Peyer's patch (tissue), 4 donors: ENCODE measurements at places on chromosomes 1 and 21. TPM values are rescaled to one million over a fixed set of nuclear protein-coding genes. Genes with fewer than 3 reads are reported as not detected.

KCNA3 gene
- total RNA-seq: 21.5 TPM

DNA sequence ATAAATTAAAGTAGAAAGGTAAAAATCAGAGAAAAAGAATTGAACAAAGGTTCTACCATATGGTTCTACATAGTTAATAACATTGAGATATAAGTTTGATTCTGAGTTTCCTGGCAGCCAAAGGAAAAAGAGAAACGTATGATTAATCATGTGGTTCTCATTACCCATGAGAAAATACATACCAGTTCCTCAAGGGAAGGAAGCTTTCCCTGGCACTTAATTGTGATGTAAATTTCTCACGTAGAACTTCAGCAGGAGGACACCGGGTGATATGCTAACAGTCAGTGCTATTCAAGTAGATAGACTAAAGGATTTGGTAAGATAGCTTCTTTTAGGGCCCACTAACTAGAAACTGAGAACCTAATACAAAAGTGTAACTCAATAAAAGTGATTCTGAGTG lies 218.5 kb downstream of the NFIA start:
- no peak overlapping the region for H3K27ac ChIP-seq
- H3K36me3 ChIP-seq: no peaks in the 10 kb centered on the region
- no peak for DNase-seq
- H3K27me3 ChIP-seq: no peaks in the 10 kb centered on the region
- no peak overlapping the region for H3K4me3 ChIP-seq

DNA sequence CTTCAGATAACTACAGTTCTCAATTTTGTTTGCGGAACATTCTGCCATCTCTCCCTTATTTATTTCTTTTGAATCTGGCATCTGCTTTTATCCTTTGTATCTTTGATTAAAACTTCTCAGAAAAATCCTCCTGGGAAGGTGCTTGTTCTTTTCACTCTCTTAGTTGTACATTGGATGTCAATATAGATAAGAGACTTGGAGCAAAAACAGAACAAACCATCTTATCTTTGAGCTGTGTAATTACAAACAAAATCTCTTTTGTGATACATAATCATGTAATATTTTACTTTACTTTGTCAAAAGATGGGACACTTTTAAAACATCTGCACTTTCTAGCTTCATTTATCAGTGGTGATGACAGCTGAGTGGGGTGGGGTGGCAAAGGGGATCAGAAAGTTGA lies 307.2 kb upstream of the LYPLAL1 start:
- H3K4me3 ChIP-seq: no peak overlapping the region
- no peaks in the 10 kb centered on the region for H3K4me1 ChIP-seq
- H3K27ac ChIP-seq: no peak overlapping the region
- H3K27me3 ChIP-seq: no peaks in the 10 kb centered on the region
- H3K36me3 ChIP-seq: no peaks in the 10 kb centered on the region
- DNase-seq: no peak

TFF3 gene
- 1,063 TPM for total RNA-seq

DNA sequence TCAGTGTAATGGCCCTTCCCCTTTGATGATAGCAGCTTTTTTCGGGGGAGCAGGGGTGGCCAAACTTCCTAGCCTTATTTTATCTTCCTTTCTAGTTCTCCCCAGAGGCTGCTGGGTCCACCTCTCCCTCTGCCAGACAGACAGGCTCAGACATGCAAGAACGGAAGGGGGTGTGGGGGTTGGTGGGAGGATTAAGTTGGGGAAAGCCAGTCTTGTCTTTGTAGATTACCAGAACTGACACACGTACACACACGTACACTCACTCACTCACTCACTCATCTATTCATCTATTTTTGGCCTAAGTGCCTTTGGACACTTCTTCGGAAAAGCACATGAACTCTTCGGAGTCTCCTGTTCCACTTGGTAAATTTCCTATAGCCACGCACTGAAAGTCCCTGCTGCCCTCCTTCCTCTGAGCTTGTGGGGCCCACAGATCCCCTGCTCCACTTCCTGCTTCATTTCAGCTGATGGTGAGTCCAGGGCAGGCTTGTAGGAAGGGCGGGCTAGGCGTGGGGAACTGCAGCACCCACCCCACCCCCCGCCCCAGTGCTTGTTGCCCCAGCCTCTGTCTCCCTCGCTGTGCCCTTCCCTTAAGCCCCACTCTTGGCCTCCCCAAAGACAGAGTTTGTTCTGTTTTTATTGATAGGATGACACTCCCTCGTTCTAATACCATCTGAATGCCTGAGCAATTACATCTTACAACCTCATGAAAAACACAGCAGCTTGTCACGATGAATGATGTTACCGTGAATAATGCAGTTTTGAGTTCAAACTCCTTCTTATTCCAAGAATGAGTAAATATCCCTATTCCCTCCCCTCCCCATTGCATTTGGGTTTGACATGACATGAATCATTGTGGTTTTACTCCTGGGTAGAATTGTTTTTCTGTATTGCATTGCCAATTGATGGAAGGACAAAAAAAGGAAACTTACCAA lies 60.7 kb upstream of the ATP5PO start:
- H3K36me3 ChIP-seq: no peaks in the 10 kb centered on the region
- peak overlapping the region; percentile 80 for H3K27ac ChIP-seq
- H3K4me3 ChIP-seq: no peak overlapping the region
- peaks cover 25% of the 10 kb centered on the region for H3K4me1 ChIP-seq

DNA sequence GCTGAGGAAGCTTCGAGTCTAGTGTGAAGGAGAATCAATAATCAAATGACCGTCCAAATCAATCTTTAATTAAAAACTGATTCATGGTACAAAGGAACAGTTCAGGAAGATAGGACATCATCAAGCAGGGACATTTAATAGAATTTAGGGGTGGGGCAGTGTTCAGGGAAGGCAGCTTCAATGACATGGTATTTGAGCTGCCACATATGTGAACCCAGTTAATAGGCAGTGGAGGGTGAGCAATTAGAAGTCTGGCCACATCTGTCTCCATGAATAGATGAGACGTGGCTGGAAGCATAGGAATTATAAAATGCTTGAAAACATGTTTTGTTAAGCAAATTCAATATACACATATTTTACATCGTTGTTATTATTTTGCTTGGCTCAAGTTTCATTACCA lies 362.7 kb downstream of the PRDM2 start:
- H3K36me3 ChIP-seq: no peaks in the 10 kb centered on the region
- H3K27me3 ChIP-seq: no peaks in the 10 kb centered on the region
- H3K27ac ChIP-seq: no peak overlapping the region
- no peak overlapping the region for H3K4me3 ChIP-seq

TSACC gene
- not detected for total RNA-seq

DNA sequence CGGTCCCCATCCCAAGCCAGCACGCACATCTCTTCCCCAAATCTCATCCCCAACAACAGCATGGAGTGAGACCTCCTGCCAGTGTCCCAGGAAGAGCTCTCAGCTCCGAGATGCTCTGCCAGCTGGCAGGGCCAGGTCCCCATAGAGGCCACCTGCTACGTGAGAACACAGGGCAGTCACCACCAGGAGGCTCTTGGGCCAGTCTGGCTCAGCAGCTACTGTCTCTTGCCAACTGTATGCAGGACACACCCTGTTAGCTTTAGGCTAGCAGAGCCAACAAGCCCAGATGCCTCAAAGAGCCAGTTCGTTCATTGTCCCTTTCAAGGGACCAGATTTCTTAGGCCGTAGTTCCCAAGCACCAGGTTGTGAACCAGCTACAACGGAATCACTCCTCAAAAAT lies 36.9 kb downstream of the FBXO2 start:
- H3K27ac ChIP-seq: no peak overlapping the region
- H3K4me1 ChIP-seq: no peaks in the 10 kb centered on the region
- H3K27me3 ChIP-seq: no peaks in the 10 kb centered on the region

B4GALT2 gene
- 28.9 TPM for total RNA-seq

DNA sequence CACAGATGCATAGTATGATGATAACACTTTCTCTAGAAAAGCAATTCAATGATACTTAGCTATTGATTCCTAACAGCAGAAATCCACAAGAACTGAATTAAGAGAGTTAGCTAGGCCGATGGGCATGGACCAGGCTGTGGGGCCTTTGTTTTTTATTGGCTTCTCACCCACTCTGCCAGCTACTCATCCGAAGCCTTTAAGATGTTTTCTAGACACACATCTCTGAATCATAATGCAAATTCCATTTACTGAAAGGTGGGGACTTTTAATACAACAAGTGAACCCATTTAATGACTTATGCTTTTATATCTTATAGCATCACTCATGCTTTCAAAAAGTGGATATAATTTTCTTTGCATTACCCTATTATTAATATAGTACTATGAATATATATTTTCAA lies 170.2 kb downstream of the RUNX1 start:
- no peaks in the 10 kb centered on the region for H3K4me1 ChIP-seq
- H3K36me3 ChIP-seq: peaks cover 4% of the 10 kb centered on the region
- H3K27me3 ChIP-seq: no peaks in the 10 kb centered on the region
- no peak overlapping the region for H3K4me3 ChIP-seq

DNA sequence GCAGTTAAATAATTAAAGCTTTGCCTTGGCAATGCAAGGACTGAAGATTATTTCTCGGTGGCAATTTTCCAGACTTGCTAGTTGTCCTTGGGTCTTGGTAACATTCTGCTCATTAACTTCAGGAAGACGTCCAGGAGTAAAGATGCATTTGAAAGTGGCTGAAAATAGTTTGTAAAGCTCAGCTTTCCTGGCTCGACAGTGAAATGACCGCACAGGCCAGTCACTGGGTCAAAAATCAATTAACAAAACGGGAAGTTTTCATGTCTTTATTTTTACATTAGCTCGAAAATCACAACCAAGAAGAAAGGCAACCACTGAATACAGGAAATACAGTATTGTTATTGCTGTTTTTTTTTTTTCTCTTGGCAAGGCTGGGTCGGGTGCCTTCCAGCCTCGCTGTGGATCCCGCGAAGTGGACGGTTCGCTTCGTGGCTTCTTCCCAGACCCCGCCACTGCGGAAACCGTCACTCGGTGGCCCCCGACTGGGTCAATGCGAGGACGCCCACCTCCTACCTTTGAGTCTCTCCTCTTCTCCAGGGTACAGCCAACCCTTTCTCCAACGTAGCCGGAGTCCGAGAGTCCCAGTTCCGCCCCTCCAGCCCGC lies 479 bp upstream of the SNX7 start:
- no peaks in the 10 kb centered on the region for H3K4me1 ChIP-seq
- H3K36me3 ChIP-seq: no peaks in the 10 kb centered on the region
- H3K27ac ChIP-seq: peak overlapping the region; percentile 92
- H3K27me3 ChIP-seq: no peaks in the 10 kb centered on the region

- no peak overlapping the region for H3K4me3 ChIP-seq
- no peaks in the 10 kb centered on the region for H3K36me3 ChIP-seq
- DNase-seq: no peak
- H3K27ac ChIP-seq: no peak overlapping the region
Observed at GRCh38 chr21:24223624-24224023, 1383.7 kb downstream of the MRPL39 start.

GRCh38 chr1:31789259-31790065 lies 25.3 kb upstream of the ADGRB2 start:
- no peaks in the 10 kb centered on the region for H3K36me3 ChIP-seq
- H3K4me1 ChIP-seq: peaks cover 9% of the 10 kb centered on the region
- peak overlapping the region; percentile 79 for H3K27ac ChIP-seq
- no peaks in the 10 kb centered on the region for H3K27me3 ChIP-seq
- peak; percentile 98 for DNase-seq
- peak overlapping the region; percentile 77 for H3K4me3 ChIP-seq

GRCh38 chr1:60129911-60130310 lies 56.3 kb upstream of the C1orf87 start:
- no peak overlapping the region for H3K4me3 ChIP-seq
- H3K36me3 ChIP-seq: no peaks in the 10 kb centered on the region
- no peak overlapping the region for H3K27ac ChIP-seq
- DNase-seq: no peak
- H3K4me1 ChIP-seq: no peaks in the 10 kb centered on the region
- no peaks in the 10 kb centered on the region for H3K27me3 ChIP-seq

CRYAA gene
- not detected for total RNA-seq

OR2T6 gene
- total RNA-seq: not detected

DNA sequence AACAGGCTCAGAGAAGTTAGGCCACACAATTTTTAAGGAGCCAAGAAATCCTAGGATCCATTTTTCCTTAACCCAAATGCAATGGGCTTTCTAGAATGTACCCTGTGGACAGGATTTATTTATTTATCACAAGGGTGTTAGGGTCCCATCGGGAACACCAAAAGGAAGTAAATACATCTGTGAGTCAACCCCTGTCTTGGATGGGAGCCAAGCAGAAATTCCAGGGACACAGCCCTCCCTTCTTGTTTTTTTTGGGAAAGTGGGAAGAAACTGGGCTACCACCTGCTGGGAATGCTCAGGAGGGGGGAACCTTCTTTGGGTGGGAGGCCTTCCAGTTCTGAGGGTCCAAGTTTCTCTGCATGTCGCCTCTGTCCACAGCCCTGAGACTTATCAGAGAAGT lies 1.3 kb downstream of the CRNN start:
- H3K36me3 ChIP-seq: no peaks in the 10 kb centered on the region
- H3K27ac ChIP-seq: no peak overlapping the region
- no peak overlapping the region for H3K4me3 ChIP-seq

DNA sequence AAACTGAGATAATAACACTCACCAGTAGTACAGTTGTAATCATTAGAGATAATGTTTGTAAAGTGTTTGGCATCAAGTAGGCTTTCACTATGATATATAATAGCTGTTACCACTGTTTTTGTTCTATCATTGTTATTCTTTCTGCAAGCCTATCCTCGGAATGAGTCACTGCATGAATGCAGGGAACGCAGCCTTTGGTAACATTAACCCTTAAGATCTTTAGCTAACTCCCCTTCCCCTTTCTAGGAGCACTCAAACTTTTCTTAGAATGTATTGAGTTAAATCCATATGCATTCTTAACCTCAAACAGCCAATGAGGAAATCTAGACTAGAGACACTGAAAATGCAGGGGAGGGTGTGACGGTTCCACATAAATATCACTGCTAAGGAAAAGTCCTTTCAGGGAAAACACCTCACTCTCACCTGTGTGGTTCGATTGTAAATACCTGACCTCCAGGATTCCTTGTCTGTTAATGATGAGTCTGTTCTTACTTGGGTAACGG lies 467.3 kb downstream of the SETD4 start:
- no peak overlapping the region for H3K27ac ChIP-seq
- no peaks in the 10 kb centered on the region for H3K4me1 ChIP-seq
- no peaks in the 10 kb centered on the region for H3K27me3 ChIP-seq
- no peak for DNase-seq
- H3K4me3 ChIP-seq: no peak overlapping the region

DNA sequence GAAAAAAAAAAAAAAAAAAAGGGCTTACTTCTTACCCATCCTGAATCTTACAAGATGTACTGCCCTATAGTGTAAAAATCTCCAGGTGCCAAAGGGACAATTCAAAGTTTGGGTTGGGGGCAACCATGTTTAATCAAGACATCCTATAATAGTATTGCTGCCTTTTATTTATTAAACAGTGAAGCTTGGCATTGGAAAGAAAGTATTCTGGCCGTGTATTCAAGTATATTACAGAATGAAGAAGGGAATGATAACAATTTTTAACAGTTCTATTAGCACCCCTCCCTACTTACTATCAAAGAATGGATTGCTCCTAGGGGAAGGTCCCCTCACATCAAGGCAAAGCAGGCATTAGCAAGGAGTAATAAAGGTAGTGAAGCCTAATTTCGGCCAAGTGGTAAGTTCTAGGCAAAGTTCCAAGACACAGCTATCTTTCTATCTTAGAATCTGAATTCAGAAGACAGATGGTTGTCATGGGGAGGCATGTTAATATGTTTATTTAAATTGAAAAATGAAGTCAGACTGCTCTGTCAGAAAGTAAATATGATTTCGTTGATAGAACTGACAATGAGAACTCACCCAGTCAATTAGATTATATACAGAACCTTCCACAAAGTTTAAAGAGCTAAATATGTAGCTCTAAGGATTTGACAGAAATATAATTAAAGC lies 24.6 kb downstream of the ST7L start:
- no peak overlapping the region for H3K27ac ChIP-seq
- H3K36me3 ChIP-seq: no peaks in the 10 kb centered on the region
- DNase-seq: no peak
- no peaks in the 10 kb centered on the region for H3K27me3 ChIP-seq
- no peaks in the 10 kb centered on the region for H3K4me1 ChIP-seq
- no peak overlapping the region for H3K4me3 ChIP-seq
